GM12864 (cell line): ENCODE measurements at places on chromosomes 1 and 21.

GRCh38 chr1:209397910-209398309, 185.6 kb upstream of the CAMK1G start:
- DNase-seq, result no peak

- no peak for DNase-seq
Measured at GRCh38 chr21:43733529-43734071, 14.7 kb downstream of the PDXK start.

DNA sequence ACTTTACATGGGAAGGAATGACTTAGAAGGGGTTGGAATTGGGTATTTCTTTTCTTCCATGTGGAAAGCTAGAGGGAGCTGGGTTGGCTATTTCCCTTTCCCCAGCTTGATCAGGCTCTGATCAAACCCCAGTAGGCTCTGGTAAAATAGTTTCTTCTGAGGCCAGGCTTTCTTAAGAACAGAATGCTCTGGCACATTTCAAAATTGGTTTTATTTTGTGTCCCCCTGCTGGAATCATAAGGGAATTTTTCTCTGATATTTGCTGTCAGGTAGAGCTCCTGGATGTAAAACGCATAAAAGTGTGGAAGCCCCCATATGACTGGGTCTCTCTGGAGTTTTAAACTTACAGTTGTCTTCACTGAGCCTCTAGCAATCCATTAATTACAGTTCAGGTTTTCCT, 17.1 kb upstream of the APOBEC4 start:
- no peak for DNase-seq

DNA sequence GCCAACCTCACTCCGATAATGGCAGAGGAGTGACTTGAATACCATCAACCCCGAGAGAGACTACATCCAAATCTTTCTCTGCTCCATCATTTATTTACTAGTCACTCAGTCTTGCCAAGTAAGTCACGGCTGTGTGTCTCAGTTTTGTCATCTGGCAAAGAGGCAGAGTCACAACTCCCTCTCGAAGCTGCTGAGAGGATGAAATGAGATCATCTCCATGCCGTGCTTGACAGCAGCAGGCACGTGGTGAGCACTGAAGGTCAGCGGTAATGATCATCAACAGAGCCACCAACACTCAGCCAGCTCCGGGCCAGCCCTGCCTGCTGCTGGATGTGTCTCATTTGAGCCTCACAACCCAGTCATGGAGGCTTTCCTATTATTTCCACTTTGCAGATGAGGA, 19.9 kb downstream of the ALDH4A1 start:
- no peak for DNase-seq

GRCh38 chr1:119336848-119337247, 31.7 kb upstream of the HAO2 start:
- no peak for DNase-seq

GRCh38 chr1:159847231-159847630, 15.2 kb downstream of the VSIG8 start:
- no peak for DNase-seq

GRCh38 chr1:30681782-30682181, 41.6 kb downstream of the MATN1 start:
- DNase-seq, result no peak

GRCh38 chr1:85024736-85025135, 23.6 kb downstream of the MCOLN3 start:
- DNase-seq, result no peak

DNA sequence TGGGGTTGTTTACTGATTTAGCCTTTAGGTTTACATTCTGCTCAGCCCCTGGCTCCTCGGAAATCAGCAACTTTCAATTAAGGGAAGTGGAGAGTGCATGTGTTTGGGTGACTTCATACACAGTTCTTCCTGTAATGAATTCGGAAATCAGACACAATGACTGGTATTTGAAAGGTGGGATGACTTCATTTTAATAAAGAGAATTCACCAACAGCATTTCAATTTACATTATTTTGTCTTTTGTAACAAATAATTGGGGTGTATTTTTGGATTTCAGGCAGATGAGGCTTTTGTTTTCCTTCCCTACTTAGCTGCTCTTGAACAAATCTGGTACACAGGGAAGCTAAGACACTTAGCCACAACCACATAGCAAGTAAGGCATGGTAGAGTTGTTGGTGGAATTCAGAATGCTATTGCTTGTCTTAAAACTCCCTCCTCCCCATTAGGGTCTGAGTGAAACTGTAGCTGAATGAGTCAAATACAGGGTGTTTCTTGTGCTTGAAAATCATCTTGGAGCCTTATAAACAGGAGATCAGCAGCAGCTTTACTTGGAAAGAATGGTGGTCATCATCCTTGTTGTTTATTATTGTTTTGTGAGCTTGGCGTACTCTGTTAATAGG, 917 bp downstream of the STX12 start:
- DNase-seq, result no peak
